ENCODE measurements at places on chromosomes 1 and 21.

- DNase-seq = no peak
These were observed 70.3 kb upstream of the SOX13 start for GRCh38 chr1:204002614-204003013.

DNA sequence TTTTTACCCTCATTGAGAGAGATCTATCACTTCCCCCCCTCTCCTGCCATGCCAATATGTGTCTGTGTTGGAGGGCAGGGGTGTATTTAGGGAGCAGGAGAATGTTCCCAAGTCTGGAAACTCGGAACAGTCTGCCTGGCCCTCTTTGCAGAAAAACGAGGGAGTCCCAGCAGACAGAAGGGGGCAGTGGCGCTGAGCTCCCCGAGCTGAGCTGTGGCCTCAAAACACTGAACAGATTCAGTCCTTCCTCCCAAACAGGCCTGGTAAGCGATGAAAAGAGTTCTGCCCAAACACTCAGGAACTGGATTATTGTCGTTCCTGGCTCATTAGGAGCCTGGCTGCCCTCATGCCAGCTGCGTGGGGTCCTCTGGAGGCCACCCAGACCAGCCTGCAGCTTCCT lies 981 bp downstream of the CLDN14 start:
- DNase-seq = no peak

GRCh38 chr1:23555270-23555985 lies 3.9 kb downstream of the ID3 start:
- no peak for DNase-seq

DNA sequence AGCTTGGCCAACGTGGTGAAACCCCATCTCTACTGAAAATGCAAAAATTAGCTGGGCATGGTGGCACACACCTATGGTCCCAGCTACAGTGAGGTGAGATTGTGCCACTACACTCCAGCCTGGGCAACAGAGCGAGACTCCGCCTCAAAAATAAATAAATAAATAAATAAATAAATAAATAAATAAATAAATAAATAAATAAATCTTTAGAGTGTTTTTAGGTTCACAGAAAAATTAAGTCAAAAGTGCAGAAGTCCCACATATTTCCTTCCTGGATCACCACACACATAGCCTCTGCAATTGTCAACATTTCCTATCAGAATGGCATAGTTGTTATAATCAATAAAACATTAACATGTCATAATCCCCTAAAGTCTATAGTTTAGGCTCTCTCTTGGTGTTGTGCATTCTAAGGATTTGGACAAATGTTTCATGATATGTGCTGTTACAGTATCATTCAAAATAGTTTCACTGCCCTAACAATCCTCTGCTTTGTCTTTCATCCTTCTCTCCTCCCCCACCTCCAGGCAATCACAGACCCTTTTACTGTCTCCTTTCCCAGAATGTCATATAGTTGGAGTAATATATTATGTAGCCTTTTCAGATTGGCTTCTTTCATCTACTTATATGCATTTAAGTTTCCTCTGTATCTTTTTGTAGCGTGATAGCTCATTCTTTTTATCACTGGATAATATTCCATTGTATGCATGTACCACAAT lies 58.3 kb downstream of the LAMC1 start:
- no peak for DNase-seq

- DNase-seq = peak; percentile 9
These were observed 90.9 kb downstream of the SLC30A10 start for GRCh38 chr1:219837274-219837993.

- DNase-seq = peak; percentile 85
These were observed 47.6 kb downstream of the PKN2 start for GRCh38 chr1:88731475-88732269.

GRCh38 chr1:233113009-233113879 lies 162.8 kb downstream of the NTPCR start:
- peak; percentile 99 for DNase-seq

- DNase-seq = no peak
These were observed 641.7 kb downstream of the AJAP1 start for GRCh38 chr1:5296095-5296494.

DNA sequence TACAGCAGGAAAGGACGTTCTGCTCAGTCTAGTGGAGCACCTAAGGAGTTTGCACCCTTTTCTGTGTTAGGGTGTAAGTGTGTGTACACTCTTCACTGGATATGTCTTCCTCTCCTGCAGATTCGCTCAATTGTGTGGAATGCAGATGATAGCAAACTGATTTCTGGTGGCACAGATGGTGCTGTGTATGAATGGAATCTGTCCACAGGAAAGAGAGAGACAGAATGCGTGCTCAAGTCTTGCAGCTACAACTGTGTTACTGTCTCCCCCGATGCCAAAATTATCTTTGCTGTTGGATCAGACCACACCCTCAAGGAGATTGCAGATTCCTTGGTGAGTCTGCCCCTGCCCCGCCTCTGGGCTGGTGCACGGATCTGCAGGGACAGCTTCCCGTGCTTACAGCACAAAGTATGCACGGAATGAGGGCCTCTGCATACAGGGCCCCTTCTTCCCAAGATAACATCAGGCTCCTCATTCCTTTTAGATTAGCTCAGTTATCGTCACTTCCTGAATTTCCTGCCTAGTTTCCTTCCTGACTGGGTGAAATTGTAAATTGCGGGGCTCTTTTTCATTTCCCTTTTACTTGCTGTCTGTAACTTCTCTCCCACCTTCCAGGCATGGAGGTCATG lies 34.6 kb downstream of the CFAP57 start:
- DNase-seq = peak; percentile 93

DNA sequence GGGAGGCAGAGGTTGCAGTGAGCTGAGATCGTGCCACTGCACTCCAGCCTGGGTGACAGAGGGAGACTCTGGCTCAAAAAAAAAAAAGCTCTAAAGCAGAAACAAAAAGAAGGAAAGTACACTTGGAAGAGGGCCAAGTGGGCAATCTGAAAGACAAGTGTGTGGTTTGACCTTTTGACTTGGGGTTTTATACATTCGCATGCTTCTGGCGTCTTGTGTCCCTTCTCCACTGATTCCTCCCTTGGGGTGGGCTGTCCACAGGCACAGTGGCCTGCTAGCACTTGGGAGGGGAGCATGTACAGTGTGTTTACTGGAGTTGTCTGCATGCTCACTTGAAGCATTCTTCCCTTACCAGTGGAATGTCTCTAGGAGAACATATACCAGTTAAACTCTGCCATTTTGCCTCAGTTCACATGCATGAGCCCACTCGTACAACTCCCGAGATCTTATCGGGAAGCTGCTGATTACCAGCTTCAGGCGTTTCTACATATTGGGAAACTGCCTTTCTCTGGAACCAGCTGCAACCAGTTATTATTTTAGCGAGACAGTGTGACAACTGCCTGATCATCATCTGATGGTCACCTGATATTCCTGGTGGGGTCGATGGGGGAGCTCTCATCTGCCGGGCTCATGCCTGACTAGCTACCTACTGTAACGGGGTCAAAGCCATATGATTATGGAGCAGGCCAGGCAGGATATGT lies 113.5 kb upstream of the ZNF678 start:
- DNase-seq = no peak

DNA sequence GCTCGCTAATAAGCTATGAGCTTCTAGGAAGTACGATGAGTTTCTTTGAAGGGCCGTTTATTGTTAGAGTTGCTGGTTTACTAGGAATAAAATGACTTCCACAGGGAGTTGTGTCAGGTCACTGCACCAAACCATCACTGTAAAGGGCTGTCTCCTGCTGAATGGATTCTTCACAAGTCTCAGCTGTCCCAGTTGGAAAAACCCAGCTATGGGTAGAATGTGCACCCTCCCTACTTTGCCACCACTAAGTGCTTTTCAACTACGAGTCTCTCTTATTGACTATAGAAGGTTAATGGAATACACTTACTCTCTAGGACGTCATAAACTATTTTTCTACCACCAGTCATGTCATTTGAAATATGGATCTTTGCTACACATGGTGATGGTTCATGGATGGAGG lies 94.8 kb upstream of the BMP8A start:
- no peak for DNase-seq

DNA sequence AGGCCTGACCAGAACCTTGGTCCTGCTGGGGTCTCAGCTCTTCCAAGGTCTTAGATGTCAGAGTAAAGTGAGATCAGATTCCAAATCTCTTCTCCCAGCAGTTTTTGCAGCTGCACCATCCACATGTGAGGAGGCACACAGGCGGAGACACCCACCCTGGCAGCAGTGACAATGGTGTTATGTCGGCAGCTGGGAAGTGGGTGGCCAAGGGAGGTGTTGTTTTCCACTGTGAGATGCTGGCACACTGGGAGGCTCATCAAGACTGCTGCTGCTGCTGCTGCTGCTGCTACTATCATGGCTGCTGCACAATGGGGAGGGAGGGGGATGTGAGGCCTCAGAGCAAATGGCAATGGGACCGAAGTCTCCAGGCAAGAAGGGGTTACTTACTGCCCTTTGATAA lies 23.6 kb downstream of the CAMK2N1 start:
- DNase-seq = no peak

- DNase-seq = peak; percentile 86
These were observed 292.2 kb downstream of the SMYD3 start for GRCh38 chr1:246214708-246215509.

DNA sequence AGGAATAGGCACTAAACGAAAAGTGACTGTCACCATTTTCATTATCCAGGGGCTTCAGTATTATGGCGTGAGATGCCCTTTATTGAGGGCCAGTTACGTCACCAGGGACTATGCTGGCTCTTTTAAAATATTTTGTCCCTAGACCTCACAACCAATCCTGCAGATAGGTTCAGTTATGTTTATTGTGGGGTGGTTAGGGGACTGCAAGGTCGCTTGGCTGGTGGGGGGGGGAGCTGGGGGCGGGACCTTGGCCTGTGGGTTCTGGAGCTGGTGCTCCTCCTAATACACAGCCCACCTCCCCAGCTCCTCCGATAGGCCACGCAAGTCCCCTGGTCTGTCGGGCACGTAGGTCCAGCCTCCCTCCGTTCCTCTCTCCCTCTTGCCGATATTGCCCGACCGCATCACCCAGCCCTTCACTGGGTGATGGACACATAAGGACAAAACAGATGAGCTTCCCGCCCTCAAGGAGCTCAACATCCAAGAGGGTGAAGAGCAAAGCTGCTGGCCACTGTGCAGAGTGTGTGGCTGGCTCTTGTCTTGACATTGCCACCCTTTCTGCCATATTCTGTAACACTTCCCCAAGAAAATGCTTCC lies 271.8 kb downstream of the MATN1 start:
- DNase-seq = no peak

- no peak for DNase-seq
These were observed 27.5 kb downstream of the RGS8 start for GRCh38 chr1:182656842-182657397.

GRCh38 chr1:102466487-102466886 lies 469.8 kb upstream of the OLFM3 start:
- DNase-seq = no peak

DNA sequence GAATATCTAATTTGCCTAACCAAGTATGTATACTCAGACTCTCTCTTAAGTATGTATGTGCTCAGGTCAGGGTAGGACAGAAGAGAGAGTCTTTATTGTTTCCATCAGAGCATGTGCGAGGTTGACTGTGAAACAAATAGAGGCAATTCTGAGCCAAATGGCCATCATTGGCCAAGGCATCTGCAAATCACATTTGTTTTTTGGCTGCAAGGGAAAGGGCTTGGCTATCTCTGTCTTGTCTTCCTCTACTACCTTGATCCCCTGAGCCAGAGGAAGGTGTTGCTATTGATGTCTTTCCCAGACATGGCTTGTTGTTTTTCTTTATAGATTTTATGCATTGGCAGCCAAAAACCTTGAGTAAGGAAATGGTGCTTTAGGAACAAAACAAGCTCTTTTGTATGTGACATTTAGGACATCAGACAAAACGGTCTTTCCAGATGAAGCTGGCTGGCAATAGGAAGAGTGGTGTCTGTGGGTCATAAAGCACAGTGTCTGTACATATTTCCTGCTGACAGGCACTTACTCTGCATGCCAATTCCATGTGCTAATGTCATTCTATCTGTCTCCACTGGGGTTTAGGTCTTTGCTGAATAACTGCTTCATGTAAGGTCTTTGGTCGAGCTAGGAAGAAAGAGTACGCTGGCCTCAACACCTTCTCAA lies 163.3 kb downstream of the BRINP2 start:
- no peak for DNase-seq

- DNase-seq = no peak
These were observed 3.4 kb downstream of the IGSF21 start for GRCh38 chr1:18110968-18111367.

DNA sequence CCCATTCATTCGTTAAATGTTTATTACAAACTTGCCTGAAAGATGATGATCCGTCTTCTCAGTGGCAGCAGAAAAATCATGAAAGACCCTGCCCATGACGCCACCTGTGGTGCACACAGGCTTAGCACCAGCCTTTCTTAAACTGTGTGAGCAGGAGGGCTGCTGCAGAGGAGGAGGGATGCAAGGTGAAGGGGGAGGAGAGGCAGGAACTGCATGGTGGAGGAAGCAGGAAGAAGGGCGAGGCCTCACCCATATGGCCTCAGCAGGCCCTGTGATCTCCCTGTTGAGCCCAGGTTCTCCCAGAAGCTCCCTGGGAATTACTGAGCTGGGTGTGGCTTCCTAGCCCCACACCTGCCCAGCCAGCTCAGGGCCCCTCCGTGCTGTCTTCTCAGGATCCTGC lies 25.0 kb upstream of the RD3 start:
- DNase-seq = no peak

GRCh38 chr21:27700974-27701614 lies 734.2 kb upstream of the ADAMTS5 start:
- peak; percentile 47 for DNase-seq

DNA sequence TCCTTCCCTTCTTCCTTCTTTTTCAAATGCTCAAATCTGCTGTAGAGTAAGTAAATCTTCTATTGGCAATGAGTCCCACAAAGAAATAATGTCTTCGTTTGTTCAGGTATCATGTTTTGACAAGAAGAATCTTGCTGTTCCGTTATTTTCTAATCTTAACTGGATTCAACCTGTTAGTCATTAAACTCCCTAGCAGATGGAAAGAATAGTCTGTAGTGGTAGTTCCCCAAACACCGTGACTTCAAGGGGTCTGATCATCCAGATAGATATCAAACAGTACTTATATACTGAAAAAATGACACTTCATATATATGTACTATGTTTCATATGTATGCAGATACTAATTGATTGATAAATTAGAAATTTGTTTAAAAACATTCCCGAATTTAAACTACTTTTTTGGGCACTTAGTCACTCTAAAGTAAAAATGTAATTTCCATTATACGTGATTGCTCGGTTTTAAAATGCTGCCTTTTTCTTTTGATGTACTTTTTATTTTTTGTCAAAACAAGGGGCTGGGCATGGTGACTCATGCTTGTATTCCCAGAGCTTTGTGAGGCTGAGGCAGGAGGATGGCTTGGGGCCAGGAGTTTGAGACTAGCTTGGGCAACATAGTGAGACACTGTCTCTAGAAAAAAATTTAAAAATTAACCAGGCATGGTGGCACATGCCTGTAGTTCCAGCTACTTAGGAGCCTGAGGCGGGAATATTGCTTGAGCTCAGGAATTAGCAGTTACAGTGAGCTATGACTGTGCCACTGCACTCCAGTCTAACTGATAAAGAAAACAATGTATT lies 335.7 kb upstream of the SNX7 start:
- DNase-seq = peak; percentile 55

- DNase-seq = no peak
These were observed 28.0 kb upstream of the XPR1 start for GRCh38 chr1:180603850-180604226.
